ENCODE measurements at places on chromosomes 6 and 20. TPM values are rescaled to one million over a fixed set of nuclear protein-coding genes. Genes with fewer than 3 reads are reported as not detected.

- no peak for DNase-seq
These were observed 104.4 kb downstream of the NCR2 start for GRCh38 chr6:41439524-41440418.

DNA sequence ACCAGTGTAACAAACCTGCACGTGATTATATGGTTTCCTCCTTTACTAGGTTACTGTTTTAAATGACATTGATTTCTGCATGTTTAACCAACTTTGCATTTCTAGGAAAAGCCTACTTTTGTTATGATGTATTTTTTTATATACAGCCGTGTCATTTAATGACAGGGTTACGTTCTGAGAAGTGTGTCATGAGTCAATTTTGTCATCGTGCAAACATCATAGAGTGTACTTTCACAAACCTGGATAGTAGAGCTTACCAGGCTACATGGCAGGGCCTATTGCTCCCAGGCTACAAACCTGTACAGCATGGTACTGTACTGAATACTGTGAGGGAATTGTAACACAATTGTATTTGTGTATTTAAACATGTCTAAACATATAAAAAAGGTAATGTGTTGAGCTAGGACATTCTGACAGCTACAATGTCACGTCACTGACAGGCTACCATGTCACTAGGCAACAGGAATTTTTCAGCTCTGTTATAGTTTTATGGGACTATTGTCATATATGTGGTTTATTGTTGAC, 205.3 kb downstream of the PRL start:
- DNase-seq = no peak

DNA sequence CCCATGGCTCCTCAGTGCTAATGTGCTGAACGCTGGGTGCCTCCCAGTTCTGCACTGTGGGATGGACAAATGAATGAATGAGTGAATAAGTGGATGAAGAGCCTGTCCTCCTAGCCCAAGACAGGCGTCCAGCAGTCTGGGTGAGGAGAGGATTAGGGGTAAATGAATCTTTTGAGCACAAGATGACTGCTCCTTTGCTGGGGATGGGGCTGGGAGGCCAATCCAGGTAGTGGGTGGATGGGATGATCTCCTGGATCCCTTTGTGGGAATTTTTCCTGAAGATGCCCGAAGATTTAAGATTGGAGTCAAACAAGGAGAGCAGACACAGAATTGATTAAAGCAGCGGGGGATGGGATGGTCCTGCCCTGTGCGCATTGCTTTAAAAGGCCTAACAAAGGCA, 65.3 kb upstream of the MLN start:
- no peak for DNase-seq

DNA sequence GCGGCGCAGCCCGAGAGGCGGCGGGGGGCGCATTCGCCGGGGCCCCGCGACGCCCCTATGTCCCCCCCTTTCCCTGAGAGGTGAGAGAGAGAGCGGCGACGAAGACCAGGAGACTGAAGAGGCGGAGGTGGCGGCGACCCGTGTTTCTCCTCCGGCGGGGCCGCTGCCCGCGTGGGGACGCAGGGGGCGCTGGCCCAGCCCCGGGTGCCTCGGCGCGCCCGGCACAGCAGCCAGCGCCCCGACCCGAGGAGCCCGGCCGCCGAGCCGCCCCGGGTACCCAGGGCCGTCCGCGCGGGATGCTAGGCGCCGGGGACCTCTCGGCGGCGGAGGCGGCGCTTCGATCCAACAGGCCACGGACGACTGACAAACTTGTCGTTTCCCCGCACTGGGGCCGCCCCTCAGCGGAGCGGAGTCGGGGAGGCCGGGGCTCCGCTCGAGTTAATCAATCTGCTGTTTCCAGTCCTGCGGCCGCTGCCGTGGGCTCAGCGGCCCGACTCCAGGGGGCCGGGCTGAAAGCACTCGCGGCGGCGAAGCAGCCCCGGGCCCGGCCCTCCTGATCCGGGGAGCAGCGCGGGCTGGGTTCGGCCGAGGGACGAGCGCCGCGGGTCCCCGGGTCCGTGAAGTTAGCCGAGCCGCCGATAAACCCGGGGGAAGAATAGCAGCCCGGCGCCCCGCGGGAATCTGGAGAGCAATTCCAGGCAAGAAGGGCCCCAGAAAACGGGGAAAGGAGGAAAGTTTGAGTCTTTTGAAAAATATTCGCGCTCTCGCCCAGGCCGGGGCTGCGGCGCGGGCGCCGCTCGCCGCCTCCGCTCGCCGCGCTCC, 631 bp downstream of the MDGA1 start:
- DNase-seq = no peak

GRCh38 chr6:142945446-142946180, 637 bp upstream of the HIVEP2 start:
- DNase-seq = peak; percentile 31

DNA sequence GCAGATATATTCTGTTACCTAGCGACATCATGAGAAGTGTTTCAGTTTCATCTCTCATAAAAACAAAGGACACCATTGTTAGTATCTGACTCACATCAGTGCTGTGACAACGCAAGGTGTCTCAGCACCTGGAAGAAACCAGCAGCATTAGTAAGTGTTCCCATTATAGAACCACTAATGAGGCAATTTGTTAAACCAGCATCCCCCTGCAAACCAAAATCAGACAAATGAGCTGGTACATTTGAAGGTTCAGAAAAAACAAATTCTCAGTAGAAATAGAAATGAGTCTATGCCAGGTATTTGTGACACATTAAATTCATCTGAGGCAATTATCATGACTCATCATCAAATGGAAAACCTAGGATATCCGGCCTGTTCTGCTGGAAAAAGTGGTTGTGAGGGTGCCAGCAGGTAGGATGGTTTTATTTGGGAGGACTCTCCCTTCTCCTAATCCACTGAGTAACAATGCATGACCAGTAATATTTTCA, 151.7 kb downstream of the TMEM200A start:
- no peak for DNase-seq

The E2F1 gene
- polyA plus RNA-seq = 16.9 TPM

The CLPSL1 gene
- polyA plus RNA-seq = not detected

- DNase-seq = no peak
These were observed 23.1 kb downstream of the MAN1A1 start for GRCh38 chr6:119326291-119327005.

GRCh38 chr6:42870145-42870936, 9.1 kb upstream of the RPL7L1 start:
- no peak for DNase-seq

The PLG gene
- 1.5 TPM for polyA plus RNA-seq

The CALHM5 gene
- 1.5 TPM for polyA plus RNA-seq

The NR2E1 gene
- 0.30 TPM for polyA plus RNA-seq

GRCh38 chr6:24855395-24856245, 56.9 kb upstream of the ARMH2 start:
- peak; percentile 80 for DNase-seq

DNA sequence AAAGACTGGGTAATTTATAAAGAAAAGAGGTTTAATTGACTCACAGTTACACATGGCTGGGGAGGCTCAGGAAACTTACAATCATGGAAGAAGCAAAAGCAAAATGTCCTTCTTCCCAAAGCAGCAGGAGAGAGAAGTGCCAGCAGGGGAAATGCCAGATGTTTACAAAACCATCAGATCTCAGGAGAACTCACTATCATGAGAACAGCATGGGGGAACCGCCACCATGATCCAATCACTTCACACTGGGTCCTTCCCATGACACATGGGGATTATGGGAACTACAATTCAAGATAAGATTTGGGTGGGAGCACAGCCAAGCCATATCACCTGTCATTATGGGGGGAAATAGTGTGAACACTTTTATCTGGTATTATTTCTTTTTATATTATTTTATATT, 557.2 kb downstream of the EYS start:
- no peak for DNase-seq

The FUT9 gene
- polyA plus RNA-seq = not detected

DNA sequence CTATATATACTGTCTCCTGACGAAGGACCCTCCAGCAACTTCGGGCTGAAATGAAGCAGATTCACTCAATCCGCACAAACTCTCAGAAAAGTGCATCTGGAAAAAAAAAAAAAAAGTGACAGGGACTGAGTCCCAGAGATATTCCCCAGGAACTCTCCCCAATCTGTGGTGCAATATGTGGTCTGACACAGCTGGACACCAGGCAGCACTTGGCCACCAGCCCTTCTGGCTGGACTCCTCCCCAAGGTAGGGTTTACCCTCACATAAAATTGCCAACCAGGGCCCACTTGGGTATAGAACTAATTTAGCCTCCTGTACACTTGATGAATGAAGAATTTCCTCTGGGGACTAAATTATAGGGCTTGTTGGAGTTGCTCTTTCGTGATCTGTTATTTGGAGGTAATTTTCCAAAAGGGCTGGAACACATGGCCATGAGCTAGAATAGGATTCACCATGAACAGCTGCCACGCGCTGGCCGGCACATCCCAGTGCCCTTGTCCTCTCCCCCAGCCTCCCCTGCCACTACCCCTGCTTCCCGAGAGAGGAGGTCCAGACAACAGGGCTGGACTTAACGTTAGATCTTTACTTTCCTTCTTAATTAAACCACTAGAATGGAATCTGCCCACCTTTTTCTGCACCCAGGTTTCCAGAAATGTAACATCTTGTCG, 379.2 kb downstream of the BMP2 start:
- no peak for DNase-seq

DNA sequence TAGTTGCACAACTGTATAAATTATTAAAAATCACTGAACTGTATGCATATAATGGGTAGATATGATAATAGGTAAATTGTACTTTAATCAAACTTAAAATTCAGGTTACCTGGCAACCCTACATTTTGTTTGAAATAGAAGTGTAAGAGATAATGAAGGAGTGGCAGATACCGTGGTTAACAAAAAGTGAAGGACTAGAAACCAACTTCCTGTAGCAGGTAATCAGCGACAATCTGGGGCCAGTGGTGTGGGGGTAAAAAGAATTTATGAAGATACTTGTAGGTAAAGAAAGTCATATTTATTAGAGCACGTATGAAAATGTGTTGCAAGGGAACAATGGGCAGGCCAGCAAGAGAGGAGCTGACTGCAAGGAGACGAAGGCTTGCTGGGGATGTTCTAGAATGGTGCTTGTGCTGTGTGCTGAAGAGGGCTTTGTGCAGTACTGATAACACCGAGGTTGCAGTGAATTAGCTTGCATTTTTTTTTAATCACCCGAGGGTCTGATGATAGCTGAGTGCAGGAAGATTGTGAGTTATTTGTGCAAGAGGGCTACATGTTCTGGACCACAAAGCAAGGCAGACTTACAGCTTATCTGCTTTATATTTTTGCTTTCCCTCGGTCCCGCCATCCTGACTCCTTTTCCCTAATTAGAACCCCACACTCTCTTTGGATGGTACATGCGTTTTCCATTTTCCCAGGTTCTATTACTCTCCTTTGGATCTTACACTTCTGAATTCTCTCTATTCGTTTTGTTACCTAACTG, 4.6 kb upstream of the ENPP1 start:
- DNase-seq = no peak

DNA sequence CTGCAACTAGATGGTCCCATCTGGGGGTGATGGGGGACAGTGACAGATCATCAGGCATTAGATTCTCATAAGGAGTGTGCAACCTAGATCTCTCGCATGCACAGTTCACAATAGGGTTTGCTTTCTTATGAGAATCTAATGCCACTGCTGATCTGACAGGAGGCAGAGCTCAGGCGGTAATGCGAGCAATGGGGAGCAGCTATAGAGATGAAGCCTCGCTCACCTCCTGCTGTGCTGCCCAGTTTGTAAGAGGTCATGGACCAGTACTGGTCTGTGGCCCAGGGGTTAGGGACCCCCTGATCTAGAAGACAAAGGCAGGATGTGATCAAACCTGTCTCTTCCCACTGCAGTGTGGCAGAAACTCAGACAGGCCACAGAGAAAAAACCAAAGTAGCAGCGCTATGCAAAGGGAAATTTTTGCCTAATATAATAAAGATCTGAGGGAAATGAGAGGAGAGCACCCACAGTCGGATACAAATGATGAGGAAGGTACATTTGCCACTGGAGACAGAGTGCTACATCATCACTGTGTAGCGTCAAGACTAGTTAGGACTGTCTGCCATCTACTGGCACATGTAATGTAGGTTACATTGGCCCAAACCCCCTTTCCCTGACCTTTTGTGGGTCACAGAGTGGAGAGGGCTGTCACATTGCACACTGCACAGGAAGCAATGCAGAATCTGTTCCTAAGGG, 4.1 kb upstream of the LY86 start:
- no peak for DNase-seq

The CALHM6 gene
- polyA plus RNA-seq = 15.7 TPM

The SDC4 gene
- polyA plus RNA-seq = 124 TPM

GRCh38 chr20:1803061-1803931, 91.9 kb upstream of the SIRPA start:
- DNase-seq = peak; percentile 60

DNA sequence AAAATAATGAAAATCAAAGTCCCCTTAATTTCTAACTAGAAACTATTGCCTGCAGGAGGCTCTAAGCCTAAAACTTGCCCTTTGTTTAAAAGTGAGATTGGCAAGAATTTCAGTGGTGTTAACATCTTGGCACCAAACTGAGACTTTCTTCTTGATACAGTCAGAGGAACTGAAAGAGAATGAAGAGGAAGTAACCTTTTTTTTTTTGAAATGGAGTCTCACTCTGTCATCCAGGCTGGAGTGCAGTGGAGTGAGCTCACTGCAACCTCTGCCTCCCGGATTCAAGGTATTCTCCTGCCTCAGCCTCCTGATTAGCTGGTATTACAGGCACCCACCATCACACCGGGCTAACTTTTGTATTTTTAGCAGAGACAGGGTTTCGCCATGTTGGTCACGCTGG, 3.6 kb downstream of the DOP1A start:
- DNase-seq = no peak

DNA sequence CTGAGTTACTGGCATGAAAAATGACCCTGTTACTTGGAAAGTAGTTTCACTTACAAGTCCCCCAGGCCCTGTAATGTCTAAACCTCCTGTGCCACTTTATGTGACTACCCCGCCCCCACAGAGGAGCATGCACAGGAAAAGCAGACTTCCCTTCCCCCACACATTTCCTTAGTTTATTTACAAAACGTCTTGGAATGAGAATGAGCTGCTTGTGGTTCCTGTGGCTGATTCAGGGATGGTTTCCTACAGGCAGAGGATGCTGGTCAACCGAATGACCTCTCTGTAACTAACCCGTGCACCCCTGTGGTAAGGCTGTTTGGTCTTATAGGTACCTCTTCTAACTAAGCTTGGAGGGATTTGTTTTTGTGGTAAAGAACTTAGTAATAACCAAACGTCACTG, 28.5 kb downstream of the RSPO3 start:
- DNase-seq = no peak

- no peak for DNase-seq
These were observed 24.2 kb upstream of the ATXN1 start for GRCh38 chr6:16785496-16785895.

The PBOV1 gene
- polyA plus RNA-seq = not detected

DNA sequence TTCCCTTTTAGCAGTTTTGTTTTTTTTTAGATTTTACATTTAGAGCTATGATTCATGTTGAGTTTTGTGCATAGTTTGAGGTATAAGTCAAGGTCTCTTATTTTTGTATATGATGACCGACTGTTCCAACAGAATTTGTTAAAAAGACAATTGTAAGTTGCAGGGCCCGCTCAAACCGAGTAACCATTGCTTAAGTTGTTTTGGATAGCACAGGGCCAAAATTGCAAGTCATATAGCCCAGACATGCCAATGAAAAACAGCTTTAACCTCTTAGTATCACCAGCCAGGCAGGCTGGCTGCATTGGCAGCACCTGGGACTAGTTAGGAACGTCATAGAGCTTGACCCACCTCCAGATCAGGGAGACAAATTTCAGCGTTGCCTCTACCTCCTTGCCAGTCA, 47.3 kb downstream of the PFDN4 start:
- DNase-seq = no peak
